ENCODE measurements at places on chromosomes 16 and 17.
A peak's percentile ranks its signal among the peaks of the same experiment; 100 is the strongest.

DNA sequence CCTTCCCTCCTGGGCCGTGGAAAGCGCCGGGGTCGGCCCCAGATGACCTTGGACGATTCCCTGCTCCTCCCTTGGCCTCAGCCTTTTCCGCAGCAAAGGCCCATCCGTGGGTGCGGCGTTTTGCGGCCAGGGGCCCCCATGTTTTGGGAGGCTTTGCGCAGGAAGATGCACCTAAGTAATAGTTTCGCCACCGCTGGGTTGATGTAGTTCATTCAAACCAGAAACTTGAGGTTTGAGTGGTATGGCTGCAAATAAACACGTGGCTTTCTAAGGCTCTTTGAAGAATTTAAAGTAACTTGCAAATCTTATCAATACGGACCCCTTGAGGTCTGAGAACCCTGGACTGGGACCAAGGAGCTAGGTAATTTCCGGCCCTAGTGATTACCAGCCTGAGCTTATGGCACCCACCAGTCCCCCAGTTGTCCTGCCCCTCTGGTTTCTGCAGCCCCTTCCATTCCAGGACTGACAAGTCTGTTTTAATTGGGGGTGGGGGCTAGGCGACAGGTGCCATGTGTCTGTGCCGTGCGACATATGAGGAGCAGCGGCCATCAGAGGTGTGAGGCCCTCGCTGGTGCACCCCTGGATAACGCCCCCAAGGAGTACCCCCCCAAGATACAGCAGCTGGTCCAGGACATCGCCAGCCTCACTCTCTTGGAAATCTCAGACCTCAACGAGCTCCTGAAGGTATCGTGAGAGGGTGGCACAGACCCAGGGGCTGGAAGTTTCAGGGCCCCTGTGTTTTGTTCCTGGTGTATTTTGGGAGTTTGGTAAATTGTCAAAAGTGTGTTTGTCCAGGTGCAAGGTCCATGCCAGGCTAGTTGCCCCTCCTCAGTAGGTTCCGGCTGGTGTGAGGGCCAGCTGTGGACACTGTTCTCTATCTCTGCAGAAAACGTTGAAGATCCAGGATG, 834 bp downstream of the MRPL12 start:
- DNase-seq, result no peak

- no peak for DNase-seq
Observed at GRCh38 chr16:7521834-7522233, 189.2 kb downstream of the RBFOX1 start.

GRCh38 chr17:14307560-14308024, 6.7 kb downstream of the HS3ST3B1 start:
- no peak for DNase-seq

GRCh38 chr17:6749519-6749918, 6.3 kb upstream of the XAF1 start:
- no peak for DNase-seq

DNA sequence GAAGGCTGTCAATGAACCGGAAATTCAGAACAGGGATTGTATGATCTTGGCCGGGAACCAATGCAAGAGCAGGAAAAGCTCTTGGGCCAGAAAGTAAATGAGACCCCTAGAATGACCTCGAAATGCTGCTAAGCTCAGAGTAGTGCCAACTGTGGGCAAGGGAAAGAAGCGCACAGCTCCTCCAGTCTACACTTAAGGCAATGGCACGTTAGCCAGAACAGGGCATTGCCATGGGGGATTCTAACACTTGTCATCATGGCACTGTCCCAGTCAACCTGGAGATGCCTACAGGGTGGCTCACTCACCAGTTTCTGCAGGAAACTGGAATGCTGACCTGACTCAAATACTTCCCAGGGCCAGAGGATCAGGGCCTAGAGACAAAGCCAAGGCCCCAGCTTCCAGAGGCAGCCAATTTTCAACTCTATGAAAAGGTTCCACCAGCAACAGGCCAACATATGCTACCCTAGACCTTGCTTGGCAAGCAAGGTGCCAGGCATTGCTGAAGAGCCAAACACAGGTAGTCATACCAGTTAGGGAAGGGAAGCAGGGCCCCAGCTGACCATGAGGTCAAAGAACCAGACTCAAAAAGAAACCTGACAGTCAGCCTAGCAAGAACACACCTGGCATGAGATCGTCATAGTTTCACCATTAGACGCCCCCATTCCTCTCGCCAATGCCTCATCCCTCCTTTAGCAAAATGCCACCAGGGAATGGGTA, 34.9 kb downstream of the ARHGAP17 start:
- no peak for DNase-seq

GRCh38 chr17:38994026-38994425, 26.8 kb upstream of the FBXO47 start:
- DNase-seq, result no peak

- DNase-seq, result peak; percentile 41
Observed at GRCh38 chr16:88561485-88562359, 8.5 kb upstream of the ZC3H18 start.

GRCh38 chr17:50768346-50768761, 1.0 kb upstream of the ANKRD40CL start:
- DNase-seq, result no peak

- DNase-seq, result no peak
Observed at GRCh38 chr17:16383772-16384287, 2.9 kb downstream of the UBB start.

GRCh38 chr16:18969050-18969854, 14.5 kb upstream of the TMC7 start:
- DNase-seq, result peak; percentile 79

DNA sequence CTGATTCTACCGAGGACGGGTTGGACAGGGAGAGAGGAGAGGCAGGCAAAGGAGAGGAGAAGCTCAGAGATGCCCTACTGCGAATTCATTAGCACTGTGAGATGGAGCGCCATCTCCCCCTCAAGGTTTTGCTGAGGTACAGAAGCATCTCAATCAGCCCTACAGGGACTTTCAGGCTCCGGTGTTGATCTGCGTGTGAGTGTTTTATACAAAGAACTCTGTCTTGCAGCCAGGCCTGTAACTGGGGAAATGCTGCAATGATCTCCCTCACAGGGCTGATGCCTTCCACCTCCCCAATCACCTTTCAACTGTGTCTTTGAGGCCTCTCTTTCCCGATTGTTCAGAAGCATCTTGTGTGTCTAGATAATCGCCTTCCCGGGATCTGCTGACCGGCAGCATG, 74.8 kb downstream of the IRX6 start:
- no peak for DNase-seq

DNA sequence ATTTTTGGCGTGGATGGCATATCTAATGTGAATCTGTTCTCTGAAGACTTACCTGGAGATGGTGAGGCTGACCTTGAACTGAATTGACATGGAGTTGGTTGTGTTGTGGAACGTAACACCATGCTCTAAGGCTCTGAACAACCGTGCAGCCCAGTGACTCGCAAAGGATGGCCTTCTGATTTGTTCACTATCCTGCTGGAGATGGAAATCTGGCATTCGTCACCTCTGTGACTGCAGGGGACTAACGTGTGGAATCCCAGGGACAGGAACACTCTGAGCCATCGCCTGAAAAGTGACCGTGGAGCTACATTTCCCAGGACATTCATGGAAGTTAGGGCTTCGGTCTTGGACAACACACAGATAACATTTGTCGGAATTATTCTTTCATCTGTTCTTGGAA, 61.1 kb downstream of the BANP start:
- no peak for DNase-seq

GRCh38 chr16:19607616-19608280, 52.2 kb downstream of the VPS35L start:
- no peak for DNase-seq

- DNase-seq, result no peak
Observed at GRCh38 chr17:35537601-35538141, at the start of gene SLFN12L. TSS of gene SLFN12L (minus strand) at chr17:35537678. CDS start at chr17:35522364, 15,314 bp downstream.

GRCh38 chr17:73359352-73359751, 47.6 kb upstream of the CDC42EP4 start:
- no peak for DNase-seq

- no peak for DNase-seq
Observed at GRCh38 chr17:44094701-44095387, 24.3 kb downstream of the G6PC3 start.

DNA sequence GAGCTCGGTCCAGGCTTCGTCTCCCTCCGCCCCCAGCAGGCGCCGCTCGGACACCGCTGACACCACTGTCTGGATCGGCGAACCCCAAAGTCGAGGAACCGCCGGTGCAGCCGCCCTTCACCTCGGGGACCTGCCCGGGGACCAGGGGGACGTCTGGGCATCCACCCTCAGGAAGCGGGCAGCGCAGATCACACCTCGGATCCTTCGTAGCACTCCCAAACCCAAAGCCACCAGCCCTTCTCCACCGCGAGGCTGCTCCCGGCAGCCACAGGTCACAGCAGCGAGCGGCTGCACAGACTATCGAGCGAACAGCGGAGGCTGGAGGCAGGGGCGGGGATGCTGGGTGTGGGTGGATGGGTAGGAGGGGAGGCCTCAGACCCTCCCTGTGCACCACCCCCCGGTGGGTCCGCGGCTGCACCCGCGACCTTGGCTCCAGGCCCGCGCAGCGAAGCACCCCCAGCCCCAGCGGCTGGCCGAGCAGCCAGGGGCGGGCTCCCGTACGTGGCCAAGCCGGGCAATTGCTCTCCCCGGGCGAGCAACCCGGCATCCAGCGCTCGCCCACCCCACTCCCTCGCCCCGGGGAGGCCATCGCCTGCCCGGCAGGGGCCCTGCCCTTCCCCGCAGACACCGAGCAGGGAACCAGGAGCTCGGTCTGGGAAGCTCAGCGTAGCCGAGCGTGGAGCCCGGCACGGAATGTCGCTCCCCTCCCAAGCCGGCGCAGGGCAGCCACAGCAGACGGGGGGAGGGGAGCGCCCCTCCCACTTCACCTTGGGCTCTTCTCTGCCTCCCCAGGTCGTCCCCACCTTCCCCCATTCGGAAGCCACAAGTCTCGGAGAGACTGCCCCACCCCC, 1.0 kb downstream of the SDK2 start:
- DNase-seq, result no peak

DNA sequence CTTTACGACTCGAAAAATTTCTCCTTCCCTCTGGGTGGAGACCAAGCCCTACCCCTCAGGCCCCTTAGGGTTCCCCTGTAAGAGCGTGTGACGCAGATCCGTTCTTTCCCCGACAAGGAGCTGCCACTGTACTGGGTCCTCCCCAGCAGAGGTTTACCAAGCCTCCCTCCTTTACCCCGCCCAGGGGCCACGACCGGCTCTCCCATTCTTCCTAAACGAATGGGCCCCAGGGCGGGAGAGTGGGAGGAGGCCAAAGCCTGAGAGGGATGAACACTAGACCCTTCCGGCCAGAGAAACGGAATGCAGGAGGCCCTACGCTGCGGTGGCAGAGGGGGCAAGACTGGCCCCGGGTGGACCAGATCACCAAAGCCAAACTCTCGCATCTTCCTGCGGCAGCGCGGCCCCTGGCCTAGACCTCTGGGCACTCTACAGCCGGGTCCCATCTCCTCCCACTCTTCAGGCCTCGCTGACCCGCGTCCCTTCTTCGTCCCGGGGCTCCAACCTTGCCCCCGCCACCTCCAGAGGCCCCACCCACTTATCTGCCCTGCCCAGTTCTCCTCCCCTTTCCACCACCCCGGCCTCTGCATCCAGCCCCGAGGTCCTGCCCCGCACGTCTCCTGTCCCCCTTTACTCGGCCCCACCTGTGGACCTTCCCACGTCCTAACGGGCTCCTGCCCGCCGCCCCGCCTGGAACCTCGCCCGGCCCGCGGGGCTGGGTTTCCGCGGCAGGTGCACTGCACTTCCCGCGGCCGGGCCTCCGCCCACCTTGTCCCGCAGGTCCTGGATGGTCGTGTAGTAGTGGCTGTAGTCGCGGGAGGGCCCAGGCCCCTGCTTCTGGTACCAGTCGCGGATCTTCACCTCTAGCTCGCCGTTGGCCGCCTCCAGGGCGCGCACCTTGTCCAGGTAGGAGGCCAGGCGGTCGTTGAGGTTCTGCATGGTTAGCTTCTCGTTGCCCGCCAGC, 765 bp downstream of the KRT19 start:
- no peak for DNase-seq

GRCh38 chr16:2473999-2474876, 689 bp upstream of the TBC1D24 start:
- peak; percentile 51 for DNase-seq

DNA sequence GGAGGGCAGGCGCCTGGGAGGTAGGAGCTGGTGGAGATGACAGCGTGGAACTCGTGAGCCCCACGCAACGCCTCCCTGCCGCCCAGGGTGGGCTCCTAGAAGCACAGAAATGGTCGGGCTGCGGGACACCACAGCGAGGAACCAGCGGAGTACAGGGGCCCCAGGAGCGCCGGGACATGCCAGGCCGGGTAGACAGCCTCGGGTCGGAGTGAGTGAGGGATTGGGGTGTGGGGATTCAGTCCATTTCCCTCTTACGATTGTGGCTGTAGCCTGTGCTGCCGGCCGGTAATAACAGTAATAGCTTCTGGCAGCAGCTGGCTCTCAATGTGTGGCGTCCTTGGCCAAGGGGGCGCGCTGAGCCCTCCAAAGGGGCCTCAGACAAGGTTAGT, 12.2 kb upstream of the CES3 start:
- DNase-seq, result no peak

DNA sequence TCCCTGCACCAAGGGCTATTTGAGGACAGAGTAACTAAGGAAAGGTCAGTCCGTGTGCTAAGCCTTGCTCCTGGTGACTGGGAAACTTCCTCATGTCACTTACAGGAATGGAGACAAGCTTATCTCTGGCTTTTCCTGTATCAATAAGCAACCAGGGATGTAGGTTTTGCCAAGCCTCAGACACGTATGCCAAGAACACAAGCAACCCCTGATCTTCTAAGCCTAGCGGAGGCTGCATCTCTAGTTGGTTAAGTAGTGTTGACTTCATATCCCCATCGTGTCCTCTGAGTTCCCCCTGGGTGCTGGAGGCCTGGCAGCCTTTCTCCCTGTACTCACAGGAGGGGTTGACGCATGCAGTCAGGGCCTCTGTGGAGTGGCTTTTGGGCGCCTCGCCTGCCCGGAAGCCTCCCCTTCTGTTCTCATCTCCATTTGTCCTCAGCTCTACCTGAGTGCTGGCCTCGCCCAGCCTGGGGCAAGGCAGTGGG, 1.4 kb upstream of the C1QTNF1 start:
- DNase-seq, result no peak

DNA sequence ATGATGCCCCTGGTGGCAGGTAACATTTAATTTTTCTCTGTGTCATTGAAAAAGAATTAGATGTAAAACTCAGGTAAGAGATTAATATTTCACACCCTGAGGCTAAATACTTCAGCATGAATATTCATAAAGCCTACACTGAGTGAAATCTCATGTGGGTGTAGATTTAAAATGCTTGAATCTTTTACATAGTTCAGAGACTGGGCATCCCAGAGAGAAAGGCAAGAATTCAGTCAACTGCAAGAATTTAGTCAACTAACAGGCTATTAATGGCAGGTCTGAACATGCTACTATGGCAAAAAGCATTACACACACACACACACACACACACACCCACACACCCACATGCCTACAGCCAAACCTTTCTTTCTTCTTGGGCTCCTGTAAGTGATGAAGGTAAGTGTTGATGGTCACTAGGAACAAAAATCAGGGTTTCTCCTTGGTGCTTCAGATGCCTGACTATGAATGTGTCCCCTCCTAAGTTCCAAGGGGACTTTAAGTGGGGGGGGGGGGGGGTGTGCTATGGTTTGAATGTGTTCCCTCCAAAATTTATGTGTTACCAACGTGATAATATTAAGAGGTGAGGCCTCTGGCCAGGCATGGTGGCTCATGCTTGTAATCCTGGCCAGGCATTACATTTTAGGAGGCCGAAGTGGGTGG, 63.7 kb upstream of the PSMD7 start:
- DNase-seq, result no peak

Data from occipital lobe (tissue), 3 donors.